Mammary epithelial cell (primary cell): ENCODE measurements at places on chromosomes 3 and 15.
A peak's percentile ranks its signal among the peaks of the same experiment; 100 is the strongest.

GRCh38 chr3:14801031-14801430 is 17.7 kb upstream of the FGD5 start:
- DNase-seq = no peak

- peak; percentile 75 for DNase-seq
Measured at GRCh38 chr3:11713171-11713570, 69.5 kb upstream of the VGLL4 start.

- no peak for DNase-seq
Measured at GRCh38 chr15:48905847-48906246, 27.9 kb downstream of the EID1 start.

GRCh38 chr3:73706771-73707170 is 82.0 kb upstream of the PDZRN3 start:
- DNase-seq = no peak

- DNase-seq = no peak
Measured at GRCh38 chr3:109372639-109373038, 35.3 kb upstream of the DPPA4 start.

DNA sequence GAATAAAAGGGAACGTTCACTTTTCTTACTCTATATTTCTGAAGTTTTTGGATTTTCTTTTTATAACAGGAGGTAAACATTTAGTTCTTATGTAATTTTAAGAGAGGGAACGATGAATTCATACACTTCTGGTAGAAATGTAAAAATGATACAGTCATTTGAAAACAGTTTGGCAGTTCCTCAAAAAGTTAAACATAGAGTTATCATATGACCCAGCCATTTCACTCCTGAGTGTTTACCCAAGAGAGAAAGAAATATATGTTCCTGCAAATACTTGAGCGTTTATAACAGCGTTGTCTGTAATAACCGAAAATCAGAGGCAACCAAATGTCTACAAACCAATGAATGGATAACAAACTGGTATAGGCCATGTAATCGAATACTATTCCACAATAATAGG is 20.8 kb upstream of the CCR9 start:
- no peak for DNase-seq

GRCh38 chr3:194869482-194870169 is 183.9 kb downstream of the FAM43A start:
- peak; percentile 64 for DNase-seq
